ENCODE measurements at places on chromosomes 2 and 18. TPM values are rescaled to one million over a fixed set of nuclear protein-coding genes. Genes with fewer than 3 reads are reported as not detected.

GCG gene
- total RNA-seq: not detected

SPC25 gene
- total RNA-seq: 15.4 TPM

TTL gene
- total RNA-seq: 52.7 TPM

ZSWIM2 gene
- total RNA-seq: not detected

PLCL1 gene
- total RNA-seq: not detected

CD207 gene
- total RNA-seq: not detected

ACKR3 gene
- total RNA-seq: 1.8 TPM

Data from foreskin keratinocyte (primary cell).